ENCODE measurements at places on chromosomes 6 and 20.

GRCh38 chr6:136728033-136728939, 64.0 kb downstream of the MAP3K5 start:
- DNase-seq: no peak

DNA sequence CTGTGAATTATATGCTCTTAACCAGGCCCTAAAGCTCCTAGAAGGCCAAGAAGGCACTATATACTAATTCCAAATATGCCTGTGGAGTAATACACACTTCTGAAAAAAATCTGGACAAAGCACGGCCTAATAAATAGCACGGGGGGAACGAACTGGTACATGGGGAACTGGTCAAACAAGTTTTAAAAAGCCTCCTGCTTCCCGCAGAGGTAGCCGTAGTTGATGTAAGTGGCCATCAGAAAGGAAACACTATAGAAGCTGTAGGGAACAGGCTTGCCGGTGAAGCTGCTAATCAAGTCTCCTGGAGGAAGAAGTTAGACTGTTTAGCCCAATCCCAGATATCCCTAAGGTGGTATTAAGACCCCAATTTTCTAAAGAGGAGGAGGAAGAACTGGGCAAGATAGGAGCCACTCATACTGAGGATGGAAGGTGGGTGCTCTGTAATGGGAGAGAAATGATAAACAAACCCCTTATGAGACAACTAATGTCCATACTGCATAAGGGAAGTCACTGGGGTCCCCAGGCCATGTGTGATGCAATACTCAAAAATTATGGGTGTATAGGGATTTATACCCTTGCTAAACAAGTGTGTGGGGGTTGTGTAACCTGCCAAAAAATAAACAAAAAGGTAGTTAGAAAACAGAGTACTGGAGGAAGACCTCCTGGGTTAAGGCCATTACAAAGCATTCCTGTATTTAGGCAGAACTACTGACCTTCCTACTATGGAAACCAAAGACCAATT, 27.1 kb upstream of the ZNF318 start:
- no peak for DNase-seq

GRCh38 chr20:652615-653109, 338 bp downstream of the SRXN1 start:
- DNase-seq: peak; percentile 53

- DNase-seq: no peak
Observed at GRCh38 chr20:41087777-41088176, 49.6 kb upstream of the PLCG1 start.

- no peak for DNase-seq
Observed at GRCh38 chr6:71011871-71012371, 55.1 kb upstream of the B3GAT2 start.

DNA sequence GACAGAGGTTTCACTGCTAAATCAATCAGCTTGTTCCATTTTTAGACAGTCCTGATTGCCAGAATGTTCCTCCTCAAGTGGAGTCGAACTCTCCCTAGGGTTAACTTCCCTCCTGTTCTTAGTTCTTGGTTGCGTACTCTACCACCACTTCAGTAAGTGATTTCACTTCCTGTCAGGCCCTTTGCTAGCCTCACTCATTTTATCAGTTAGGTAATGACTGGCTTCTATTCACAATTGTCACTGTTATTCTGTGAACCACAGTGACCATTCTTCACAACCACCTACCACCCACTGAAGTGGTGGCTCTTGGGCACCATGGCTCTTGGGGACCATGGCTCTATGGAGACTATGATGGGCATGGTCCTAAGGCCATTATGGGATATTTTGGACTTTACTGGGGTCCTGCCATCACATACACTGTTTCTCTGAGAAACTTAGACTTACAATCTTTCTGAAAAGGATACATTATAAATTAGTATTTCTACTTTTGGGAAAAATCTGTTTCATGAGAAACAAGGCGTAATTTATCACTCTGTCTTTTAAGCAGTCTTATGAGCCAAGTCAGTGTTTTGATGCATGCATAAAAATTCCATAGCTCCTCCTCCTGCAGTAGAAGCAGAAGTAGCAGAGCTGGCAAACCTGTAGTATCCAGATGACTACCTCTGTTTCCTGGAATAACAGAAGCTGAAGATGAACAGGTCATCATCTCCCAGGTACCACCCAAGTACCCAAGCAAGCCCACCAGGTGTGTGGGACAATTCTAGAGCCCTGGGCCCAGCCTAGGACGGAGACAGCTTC, 66.3 kb downstream of the ATXN1 start:
- DNase-seq: no peak

GRCh38 chr6:125481056-125481455, 179.3 kb upstream of the HDDC2 start:
- no peak for DNase-seq

GRCh38 chr6:138227316-138227781, 9.1 kb upstream of the PBOV1 start:
- DNase-seq: no peak

GRCh38 chr6:47162793-47163192, 120.7 kb upstream of the ADGRF1 start:
- no peak for DNase-seq

- no peak for DNase-seq
Observed at GRCh38 chr6:98779618-98780017, 54.8 kb upstream of the POU3F2 start.

GRCh38 chr6:110449541-110449895, 26.9 kb downstream of the SLC22A16 start:
- no peak for DNase-seq

- peak; percentile 22 for DNase-seq
Observed at GRCh38 chr6:87705070-87705691, 3.1 kb upstream of the AKIRIN2 start.

DNA sequence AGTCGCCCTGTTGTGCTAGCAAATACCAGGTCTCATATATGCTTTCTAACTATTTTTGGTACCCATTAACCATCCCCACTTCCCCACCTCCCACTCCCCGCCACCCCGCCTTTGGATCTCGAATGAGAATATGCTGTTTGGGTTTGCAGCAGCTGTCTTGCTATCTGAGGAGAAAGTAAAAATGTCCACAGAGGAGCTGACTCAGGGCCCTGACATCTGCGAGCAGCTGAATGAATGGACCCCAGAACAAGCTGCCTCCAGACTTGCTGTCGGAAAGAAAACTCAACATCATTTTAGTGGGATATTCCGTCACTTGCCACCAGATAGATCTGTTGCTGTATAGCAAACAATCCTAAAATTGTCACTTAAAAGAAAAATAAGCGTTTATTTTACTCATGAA, 103.7 kb downstream of the LINC00237 start:
- no peak for DNase-seq

DNA sequence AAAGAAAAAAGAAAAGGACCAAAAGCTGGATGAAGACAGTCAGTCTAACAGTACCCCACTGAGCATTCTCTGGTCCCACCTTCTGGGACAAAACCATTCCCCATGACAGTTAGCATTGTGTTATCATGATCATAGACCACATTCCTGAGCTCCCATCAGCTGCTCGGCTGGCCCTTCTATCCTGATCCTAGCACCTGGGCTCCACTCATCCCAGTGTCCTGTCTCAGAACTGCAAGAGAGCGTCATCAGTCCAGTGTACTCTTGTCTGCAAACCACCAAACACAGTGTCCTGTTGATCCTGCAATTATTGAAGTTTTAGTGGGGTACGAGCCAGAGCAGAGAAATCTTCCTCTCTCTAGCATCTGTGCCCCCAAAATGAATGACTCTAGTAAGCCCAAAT, 16.0 kb upstream of the TAAR1 start:
- DNase-seq: no peak
